CD4-positive, alpha-beta T cell treated with Interleukin-2 at 100 ng/mL for 4 hours (primary cell): ENCODE measurements at places on chromosomes 2 and 18.

- no peak for DNase-seq
Measured at GRCh38 chr2:227324642-227324994, 433 bp upstream of the MFF start.

- DNase-seq = no peak
Measured at GRCh38 chr2:64838817-64839216, 150.4 kb upstream of the SLC1A4 start.

DNA sequence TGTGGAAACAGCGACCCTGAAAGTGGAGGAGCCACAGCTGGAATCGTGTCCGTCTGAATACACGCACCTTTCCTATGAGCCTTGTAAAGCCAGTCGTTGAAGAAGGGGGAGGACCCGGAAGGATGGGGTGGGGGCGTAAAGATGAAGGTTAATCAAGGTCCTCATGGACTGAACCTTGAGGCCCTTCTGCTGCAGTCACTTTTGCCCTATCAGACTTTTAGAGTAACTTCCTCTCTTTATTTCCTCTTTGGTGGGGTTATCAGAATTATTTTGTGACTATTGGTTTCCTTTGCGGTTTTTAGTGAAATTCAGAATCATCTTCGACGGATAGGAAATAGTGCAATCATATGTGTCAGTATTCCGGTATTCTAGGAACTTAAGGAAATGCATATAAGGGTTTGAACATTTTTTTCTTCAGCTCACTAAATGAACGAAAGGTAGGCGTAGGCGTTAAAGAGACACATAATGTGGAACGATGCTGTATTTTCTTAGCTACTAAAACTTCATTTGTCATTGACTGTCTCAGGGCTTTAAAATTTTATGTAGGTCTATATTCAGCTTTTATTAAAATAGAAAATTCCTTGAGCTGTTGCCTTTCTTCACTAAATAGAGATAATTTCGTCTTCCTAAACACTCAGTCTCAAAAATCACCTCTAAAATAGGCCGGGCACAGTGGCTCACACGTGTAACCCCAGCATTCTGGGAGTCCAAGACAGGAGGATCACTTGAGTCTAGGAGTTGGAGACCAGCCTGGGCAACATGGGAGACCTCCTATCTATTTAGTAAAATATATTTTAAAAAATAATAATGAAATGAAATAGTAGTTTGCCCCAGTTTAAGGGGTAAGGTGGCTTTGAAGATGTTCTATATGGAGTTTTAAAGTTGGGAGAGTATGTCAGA, 1.4 kb upstream of the YES1 start:
- DNase-seq = peak; percentile 83

DNA sequence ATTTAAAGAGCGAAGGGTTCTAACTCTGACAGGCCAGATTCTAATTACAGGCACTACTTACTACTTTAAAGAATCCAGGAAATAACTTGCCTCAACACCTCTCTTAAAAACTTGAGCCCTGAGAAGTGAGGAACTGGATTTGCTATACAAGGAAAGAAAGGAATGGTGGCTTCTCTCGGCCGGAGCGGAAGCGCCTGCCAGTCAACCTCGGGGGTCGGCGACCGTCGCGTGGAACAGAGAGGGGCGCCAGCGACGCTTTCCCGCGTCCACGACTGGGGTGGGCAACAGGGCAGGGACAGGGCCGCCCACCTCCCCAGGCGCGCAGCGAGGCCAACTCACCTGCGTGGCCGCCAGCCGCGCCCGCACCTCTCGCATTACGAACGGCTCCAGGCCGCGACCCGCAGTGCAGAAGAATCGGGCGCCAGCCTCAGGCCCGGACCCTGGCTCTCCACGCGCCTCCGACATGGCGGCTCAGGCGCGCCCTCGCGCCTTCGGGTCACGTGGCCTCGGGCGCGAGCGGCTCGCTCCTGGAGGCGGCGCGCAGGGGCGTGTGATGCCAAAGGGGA, at the start of gene THUMPD2:
Gene THUMPD2, minus strand, starts transcription at position 484 of the 566 bp plus-strand sequence. Its CDS starts 19 bp downstream, at position 465.
- peak; percentile 49 for DNase-seq

GRCh38 chr2:169329688-169330554, 32.4 kb downstream of the LRP2 start:
- DNase-seq = no peak

GRCh38 chr2:25398534-25398933, 56.8 kb upstream of the DNMT3A start:
- no peak for DNase-seq

DNA sequence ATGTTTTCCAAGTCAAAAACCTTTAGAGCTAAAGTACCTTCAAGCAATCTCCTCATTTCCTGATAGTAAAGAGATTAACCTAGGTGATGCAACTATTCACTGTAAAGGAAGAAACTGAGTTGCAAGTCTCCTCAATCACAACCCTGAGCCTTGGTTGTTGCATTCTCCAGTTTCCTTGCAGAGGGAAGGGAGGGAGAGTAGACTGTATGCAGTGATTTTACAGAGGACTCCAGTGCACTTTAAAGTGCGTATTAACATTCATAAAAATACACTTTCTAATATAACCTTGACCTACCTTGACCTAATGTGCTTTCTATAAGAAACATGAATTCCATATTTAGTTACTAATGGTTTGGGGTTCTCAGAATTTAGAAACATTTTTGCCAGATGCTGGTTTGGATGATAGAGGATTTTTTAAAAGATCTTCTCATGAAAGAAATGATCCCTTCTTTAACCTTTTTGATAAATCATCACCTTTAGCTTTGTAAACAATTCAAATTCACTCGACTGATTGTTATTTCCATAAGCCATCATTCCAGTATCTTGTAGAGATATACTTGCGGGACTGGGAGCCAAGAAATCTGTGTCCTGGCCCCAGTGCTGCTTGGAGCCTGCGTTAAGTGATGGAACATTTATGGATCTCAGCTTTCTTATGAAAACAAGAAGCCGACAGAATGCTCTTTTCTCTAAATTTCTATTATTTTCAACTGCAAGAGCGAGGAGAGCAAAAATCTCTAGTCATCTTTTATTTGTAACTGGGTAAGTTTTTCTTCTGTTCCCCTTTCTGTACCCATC, 228.3 kb downstream of the ZNF521 start:
- DNase-seq = no peak

- DNase-seq = no peak
Measured at GRCh38 chr18:2091937-2092336, 479.4 kb downstream of the METTL4 start.

DNA sequence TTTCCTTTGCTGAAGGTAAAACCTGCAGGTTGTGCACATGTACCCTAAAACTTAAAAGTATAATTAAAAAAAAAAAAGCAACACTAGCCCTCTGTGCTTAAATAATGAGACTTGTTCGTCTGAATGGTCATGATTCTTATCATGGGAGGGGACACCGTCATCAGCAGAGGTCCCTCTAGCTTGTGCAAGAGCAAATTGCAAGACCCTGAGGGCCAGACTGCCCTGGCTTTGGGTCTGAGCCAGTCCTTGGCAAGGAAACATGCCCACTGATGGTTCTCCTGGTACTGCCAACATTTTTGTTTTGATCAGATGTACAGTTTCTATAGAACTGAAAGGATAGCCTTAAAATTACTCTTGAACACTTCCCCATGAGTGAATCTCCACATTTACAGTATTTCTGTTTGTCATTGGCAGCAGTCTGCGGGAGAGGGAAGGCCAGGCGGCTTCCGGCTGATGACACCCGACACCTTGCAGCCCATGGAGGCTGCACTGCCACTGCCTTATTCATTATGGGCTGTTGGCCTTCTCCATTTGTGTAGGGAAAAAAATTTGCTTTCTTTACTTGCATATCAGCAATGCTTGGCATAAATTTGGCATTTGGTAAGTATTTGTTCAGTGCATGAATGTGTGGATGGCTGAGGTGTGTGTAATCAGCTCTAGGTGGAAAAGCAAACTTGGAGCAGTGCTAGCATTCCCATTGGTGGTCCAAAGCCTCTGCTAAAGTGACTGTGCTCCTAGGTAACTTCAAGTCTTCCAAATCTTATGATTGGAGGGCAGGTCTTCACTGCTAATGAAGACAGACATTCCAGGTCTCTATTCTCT, 161.6 kb upstream of the ALKAL2 start:
- DNase-seq = no peak

- DNase-seq = no peak
Measured at GRCh38 chr18:74901362-74902146, 303.9 kb downstream of the ZNF407 start.

DNA sequence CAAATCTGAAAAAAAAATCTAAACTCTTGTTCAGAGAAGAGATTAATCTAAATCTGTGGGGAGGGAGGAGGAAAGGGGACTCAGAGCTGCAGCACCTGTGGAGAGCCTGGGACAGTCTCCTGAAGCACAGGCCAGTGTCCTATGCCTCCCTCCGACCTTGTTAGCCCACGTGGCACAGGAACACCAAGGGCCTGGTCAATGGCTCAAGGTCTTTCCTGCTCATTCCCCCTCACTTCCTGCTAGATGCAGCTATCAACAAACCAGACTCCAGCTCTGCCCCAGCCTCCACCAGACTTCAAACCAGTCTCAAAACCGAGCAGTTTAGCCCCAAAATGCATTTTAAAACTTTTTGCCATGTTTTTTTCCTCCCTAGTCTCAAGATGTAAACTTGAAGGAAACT, 20.1 kb upstream of the SULT1C3 start:
- no peak for DNase-seq

DNA sequence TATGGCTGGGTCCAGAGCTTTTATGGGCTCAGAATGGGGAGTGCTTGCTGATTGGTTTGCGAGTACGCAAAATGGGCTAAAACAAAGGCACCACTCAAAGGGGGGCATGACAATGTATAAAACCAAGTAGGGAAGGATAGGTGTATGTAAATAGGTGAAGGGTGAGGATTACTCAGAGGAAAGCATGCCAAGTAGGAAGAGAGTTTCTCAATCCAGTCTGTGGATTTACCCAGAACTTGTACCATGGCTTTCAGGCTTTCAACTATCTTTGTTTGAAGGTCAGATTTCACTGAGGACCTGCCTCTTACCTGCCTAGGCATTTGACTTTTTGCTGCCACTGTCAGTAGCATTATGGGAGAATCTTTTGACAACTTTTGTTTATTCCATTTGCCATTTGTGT, 92.3 kb downstream of the RAB3GAP1 start:
- DNase-seq = no peak

DNA sequence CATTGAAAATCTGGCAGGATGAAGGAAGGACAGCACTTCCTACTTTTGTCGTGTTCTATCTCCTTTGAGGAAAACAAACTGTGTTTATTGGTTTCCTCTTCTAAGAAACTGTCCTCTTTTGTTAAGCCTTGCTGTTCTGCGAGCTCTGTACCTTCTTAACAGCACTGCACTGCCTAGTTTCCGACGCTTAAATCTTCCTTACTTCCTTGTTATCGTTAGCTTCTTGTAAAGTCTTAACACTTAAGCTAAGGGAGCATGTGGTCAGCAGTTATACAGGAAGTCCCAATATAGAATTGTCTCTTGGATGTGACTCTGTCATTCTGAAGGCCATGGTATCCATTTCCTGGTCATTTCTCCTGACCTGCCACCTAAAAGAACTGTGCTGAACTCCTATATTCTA, 552.8 kb upstream of the NRP2 start:
- DNase-seq = no peak

GRCh38 chr18:45775743-45776142, 49.7 kb upstream of the SIGLEC15 start:
- no peak for DNase-seq

DNA sequence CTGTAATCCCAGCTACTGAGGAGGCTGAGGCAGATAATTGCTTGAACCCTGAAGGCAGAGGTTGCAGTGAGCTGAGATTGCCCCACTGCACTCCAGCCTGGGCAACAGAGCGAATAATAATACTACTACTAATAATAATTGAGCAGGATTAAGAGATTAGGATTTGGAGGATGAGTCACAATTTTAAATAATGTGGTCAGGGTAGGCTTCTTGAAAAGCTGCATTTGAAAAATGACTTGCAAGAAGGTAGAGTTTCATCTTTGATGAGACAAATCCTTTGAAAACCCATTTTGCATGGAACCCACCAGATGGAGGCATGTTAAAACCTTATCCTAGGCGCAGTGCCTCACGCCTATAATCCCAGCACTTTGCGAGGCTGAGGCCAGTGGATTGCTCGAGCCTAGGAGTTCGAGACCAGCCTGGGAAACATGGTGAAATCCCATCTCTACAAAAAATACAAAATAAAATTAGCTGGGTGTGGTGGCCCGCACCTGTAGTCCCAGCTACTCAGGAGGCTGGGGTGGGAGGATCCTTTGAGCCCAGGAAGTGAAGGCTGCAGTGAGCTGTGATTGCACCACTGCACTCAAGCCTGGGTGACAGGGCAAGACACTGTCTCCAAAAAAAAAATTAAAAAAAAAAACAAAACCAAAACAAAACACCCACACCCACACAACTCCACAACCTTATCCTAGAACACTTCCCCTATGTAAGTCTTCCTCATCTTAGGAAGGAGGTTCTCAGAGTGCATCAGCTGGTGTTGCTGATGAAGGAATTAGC, 3.3 kb upstream of the ATP8B1 start:
- no peak for DNase-seq

DNA sequence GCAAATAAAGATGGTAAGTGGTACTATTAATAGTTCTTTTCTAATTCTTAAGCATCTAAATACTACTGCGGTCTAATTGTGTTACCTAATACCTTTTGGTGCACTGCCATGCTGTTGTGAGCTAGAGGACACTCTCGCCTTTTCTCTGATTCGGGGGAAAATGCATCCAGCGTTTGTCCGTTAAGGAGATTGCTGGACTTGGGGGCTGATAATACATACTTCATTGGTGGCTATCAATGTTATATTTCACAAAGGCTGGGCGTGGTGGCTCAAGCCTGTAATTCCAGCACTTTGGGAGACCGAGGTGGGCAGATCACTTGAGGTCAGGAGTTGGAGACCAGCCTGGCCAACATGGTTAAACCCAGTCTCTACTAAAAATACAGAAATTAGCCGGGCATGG, 141.7 kb upstream of the TWIST2 start:
- no peak for DNase-seq

- DNase-seq = no peak
Measured at GRCh38 chr2:67259556-67260342, 137.4 kb upstream of the ETAA1 start.

DNA sequence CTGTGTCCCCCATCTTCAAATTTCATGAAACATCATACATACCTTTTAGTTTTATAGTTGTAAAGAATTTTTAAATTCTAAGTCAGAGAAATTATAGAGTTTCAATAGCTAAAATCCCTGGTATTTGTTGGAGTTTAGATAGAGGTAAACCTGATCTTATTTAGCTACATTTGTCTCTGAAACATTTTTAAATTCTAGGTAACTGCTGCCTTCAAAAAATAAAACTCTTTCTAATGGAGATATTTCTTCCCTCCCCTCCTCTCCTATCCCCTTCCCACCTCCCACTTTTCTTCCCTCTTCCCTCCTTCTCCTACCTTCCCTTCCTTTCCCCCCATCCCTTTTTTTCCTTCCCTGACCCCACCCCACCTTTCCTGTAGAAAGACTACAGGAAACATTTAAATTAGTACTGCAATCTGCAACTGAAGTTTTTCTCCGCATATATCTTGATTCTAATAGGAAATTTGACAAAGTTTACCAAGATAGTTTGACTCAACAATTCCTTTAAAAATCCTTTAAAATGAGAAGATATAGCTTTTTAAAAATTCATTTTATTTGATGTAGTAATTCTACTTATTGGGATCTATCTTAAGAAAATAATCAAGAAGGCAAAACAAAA, 4.1 kb downstream of the TACR1 start:
- DNase-seq = no peak
